ENCODE measurements at places on chromosomes 11 and 22. TPM values are rescaled to one million over a fixed set of nuclear protein-coding genes. Genes with fewer than 3 reads are reported as not detected.

DNA sequence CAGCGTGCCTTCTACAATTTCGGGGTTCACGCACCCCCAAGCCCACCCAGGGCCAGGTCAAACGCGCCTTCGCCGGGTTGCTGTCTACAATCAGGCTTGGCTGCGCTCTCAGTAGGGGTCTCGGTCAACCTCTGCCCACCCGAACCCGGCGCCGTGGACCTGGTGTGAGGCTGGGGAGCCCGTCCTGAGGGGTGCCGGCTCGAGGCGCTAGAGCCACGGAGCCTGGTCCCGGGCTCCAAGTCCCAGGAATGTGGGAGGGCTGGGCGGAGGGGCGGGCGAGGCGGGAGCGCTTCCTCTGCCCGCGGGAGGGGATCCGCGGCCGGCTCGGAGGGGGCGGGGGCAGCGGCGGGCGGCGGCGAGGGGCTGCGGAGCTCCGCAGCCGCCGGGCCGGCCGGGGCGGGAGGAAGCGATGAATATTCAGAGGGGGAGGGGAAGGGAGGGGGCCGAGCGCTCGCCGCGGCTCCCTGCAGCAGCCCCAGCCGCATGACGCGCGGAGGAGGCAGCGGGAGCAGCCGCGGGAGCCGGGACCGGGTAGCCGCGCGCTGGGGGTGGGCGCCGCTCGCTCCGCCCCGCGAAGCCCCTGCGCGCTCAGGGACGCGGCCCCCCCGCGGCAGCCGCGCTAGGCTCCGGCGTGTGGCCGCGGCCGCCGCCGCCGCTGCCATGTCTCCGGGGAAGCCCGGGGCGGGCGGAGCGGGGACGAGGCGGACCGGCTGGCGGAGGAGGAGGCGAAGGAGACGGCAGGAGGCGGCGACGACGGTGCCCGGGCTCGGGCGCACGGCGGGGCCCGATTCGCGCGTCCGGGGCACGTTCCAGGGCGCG is at the start of gene PTPRJ:
Gene PTPRJ, plus strand, starts transcription at position 472 of the 819 bp plus-strand sequence. CDS start 354 bp downstream, outside the sequence.
- no peaks in the 10 kb centered on the region for H3K27me3 ChIP-seq
- peak; percentile 56 for DNase-seq
- peak within 1 kb of the TSS; percentile 96 for H3K4me3 ChIP-seq
- peak within 1 kb of the TSS; percentile 40 for H3K27ac ChIP-seq
- no peaks in the 10 kb centered on the region for H3K36me3 ChIP-seq

- no peak overlapping the region for H3K27ac ChIP-seq
- no peak overlapping the region for H3K4me3 ChIP-seq
- H3K4me1 ChIP-seq, result no peaks in the 10 kb centered on the region
- no peaks in the 10 kb centered on the region for H3K36me3 ChIP-seq
- no peaks in the 10 kb centered on the region for H3K27me3 ChIP-seq
- DNase-seq, result no peak
Observed at GRCh38 chr11:79648766-79649520, 208.1 kb upstream of the TENM4 start.

DNA sequence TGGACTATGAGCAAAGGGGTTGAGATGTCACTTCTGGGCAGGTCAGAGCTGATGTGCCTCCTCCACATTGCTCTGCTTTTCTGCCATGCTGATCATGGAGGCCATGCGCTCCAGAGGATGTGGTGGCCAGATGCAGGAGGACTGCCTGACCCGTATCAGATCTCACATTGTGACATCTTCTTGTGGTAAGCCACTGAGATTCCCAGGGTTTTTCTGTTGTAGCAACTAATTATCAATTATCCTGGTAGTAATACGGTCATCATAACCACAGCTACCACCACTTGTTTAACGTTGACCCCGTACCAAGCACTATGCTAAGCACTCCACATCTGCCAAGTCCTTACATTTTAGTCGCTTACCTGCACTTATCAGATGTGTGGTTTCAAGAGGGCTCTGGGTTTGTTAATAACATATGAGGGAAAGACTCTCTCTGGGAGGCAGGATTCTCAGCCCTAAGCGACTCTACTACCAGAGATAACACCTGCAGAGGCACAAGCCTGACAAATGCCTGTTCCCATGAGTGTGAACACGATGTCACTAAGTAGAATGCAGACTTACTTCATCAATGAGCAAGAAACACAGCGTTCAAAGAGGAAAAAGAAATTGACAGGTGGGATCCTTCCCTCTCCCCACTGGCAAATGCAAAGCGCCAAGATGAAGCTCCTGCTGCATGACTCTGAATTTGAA is 63.6 kb upstream of the TIMP3 start:
- no peak for DNase-seq
- H3K4me3 ChIP-seq, result no peak overlapping the region
- H3K27me3 ChIP-seq, result peaks cover 6% of the 10 kb centered on the region
- no peaks in the 10 kb centered on the region for H3K4me1 ChIP-seq

- no peak for DNase-seq
- H3K4me1 ChIP-seq, result no peaks in the 10 kb centered on the region
- H3K27ac ChIP-seq, result no peak overlapping the region
Observed at GRCh38 chr11:97610000-97610399, 1220.2 kb downstream of the JRKL start.

The RAB39A gene
- 0.70 TPM for polyA plus RNA-seq

The EFCAB6 gene
- polyA plus RNA-seq, result not detected
